ENCODE measurements at places on chromosomes 16 and 17.

GRCh38 chr16:66844342-66845079 is at the start of gene CA7:
Gene CA7 (plus strand): TSS chr16:66844414. CDS start chr16:66844488, 74 bp downstream.
- no peak for DNase-seq

DNA sequence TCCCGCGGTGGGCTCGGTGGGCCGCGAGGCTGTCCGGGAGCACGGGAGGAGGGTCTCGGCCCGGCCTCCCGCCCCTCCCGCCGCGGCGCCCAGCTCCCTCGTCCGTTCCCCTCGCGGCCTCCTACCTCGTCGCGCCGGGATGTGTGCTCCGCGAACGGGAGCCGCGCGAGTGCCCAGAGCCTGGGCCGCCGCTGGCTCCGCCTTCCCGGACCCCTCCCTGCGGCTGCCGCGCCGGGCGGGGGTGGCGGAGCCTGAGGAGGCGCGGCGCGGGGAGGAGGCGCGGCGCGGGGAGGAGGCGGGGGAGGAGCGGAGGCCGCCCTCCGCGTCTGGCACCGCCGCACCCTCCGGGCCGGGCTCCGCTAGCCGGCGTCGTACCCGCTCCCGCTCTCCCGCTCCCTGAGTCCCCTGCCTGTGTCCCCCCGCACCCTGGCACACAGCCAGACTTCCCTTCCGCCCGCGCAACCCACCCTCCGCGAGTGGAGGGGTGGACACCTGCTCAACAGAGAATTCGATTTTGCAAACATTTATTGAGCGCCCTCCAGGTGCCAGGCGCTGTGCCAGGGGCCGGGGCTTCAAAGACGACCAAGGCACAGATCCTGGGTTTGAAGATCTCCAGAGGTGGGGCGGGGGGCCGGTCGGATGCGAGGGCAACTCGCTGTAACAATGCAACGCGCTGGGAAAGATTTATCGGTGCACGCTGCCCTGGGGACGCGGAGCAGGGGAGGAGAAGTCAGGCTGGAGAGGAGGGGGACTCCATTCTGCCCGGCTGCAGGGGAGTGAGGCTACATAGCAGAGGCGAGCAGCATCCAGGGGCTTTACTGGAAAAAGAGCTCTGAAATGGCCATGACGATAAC is at the start of gene MPP3:
MPP3 (minus strand) TSS at position 171 of the 854 bp plus-strand sequence. CDS start 1,240 bp downstream, outside the sequence.
- DNase-seq, result peak; percentile 32

GRCh38 chr16:9854675-9855074 is 327.6 kb downstream of the GRIN2A start:
- DNase-seq, result no peak

GRCh38 chr16:31529108-31529936 is 1.6 kb downstream of the AHSP start:
- peak; percentile 9 for DNase-seq

GRCh38 chr17:75693500-75694481 is 26.7 kb downstream of the SAP30BP start:
- DNase-seq, result no peak

- no peak for DNase-seq
Observed at GRCh38 chr16:56348168-56349085, 76.9 kb downstream of the AMFR start.

DNA sequence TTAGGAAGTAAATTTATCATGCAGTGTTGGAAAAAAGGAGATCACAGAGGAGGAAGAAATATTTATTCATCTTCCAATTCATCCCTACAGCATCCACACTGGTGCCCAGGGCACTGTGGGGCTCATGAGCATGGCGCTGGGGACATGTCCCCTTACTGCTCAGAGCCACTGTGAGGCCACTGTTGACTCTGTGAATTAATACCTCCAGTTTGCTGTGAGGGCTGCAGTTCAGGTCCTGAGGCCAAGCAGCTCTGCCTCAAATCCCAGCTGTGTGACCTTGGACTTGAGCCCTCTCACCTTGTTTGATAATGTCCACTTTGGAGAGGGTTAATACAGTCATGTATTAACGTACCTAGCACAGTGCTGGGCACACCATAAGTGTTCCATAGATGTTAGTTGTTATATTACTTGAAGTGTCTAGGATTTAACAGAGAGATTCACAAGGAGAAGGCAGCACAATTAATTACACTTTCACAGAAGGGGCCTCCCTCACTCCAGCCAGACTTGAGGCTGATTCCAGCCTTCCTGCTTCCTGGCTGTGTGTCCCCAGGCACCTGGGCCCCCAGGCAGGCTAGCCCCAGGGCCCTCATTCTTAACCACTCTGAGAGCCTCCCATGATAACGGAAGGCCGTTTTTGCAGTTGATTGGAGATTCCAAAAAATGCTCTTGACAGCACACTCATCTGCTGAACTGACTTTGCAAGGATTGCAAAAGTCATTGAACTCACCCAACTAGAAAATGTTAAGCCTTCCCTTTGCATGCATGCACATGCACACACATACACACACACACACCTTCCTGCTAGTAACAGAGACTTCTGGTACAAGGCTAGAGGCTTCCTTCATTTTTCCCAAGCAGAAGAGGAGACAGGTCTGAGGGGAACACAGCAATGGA is 29.4 kb downstream of the KATNIP start:
- DNase-seq, result no peak

- DNase-seq, result no peak
Observed at GRCh38 chr16:76311260-76311659, 34.1 kb downstream of the CNTNAP4 start.

GRCh38 chr17:28508211-28508724 is 2.1 kb downstream of the FOXN1 start:
- DNase-seq, result no peak

DNA sequence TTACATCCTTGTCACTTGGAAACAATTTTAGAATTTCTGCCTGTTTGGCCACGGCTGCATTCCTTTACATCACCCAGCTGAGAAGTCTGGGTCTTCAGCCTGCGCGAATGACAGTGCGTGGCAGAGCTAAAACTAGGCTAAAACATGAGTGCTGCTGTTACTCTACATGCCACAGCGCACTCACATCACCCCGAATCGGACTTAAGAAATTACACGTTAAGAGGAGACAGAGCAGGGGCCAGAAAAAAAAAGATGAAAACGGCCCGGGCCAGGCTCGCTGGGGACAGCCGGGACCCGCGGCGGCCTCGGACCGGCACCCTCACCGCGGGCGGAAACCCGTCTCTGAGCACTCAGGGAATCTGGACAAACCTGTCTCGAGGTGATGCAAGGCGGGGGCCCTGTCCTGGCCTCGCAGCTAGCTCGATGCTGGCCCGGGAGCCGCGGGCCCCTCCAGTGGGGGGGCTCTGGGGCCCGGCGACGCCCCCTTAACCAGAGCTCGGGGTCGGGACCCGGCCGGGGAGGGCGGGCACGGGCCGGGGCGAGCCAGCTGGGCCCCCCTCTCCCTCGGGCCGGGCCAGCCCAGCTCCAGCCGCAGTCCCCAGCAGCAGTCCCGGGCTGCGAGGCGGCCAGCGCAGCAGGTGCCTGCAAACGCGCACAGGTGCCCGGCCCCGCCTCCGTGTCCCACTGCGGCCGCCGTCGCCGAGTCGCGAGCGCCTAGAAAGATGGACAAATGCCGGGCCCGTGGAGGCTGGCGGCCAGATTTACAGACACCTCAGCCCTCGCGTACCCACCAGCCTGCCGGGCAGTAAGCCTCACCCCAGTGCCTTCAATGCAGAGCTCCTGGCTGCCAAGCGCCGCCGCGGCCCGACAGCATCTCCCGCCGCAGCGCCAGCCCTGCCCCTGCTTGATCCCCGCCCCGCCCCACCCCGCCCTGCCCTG is at the start of gene AKTIP:
AKTIP (minus strand) TSS at position 879 of the 939 bp plus-strand sequence. CDS start 2,950 bp downstream, outside the sequence.
- DNase-seq, result no peak

GRCh38 chr16:29719063-29719462 is 26.7 kb downstream of the C16orf54 start:
- DNase-seq, result no peak

GRCh38 chr16:56793492-56793891 is 63.6 kb downstream of the NUP93 start:
- no peak for DNase-seq

Measured in activated T-cell treated with anti-CD3 and anti-CD28 coated beads for 4 hours (primary cell).